KBM-7 (cell line): ENCODE measurements at places on chromosomes 3 and 15.

DNA sequence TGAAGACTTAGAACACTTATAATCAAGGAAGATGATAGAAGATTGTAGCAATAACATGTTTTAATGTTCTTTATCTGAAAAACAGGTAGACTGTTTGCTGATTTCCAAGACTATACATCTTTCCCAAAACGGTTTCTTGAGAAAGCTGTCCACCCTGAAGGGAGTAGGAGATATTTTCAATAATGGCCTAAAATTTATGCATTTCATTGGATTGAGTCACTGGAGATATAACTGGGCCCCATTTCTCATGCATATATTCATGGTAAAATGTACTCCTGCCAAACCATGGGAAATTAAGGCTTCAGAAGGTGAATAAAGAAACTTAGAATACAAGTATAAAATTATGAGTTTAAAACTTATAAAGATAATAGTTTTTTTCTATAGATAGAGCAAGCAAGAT lies 143.9 kb downstream of the LSAMP start:
- no peak for DNase-seq

GRCh38 chr3:115072265-115073021 lies 74.6 kb downstream of the ZBTB20 start:
- no peak for DNase-seq

- DNase-seq = no peak
Observed at GRCh38 chr15:89551550-89551949, 23.7 kb upstream of the TICRR start.

- DNase-seq = no peak
Observed at GRCh38 chr3:129369711-129370110, 58.7 kb downstream of the EFCAB12 start.

- DNase-seq = no peak
Observed at GRCh38 chr15:100083572-100083971, 258.2 kb downstream of the ADAMTS17 start.

DNA sequence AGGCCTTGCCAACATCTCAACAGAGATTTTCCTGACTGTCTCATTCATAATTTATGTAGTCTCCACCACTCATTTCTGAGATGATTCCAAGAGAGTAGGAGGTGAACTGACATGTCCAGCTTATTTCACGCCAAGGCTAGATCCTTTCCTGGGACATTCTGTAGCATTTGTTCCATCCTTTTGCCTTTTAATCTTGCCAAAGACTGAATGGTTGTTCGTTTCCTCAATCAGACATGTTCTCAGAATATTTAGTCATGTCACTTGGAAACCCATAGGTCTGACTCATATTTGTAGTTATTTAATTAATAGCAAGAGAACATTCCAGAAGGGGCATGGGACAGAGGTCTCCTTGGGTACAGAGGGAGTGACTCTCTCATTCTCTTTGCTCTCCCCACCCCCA lies 80.9 kb downstream of the DHX36 start:
- no peak for DNase-seq

- DNase-seq = no peak
Observed at GRCh38 chr3:156637480-156638022, 36.8 kb upstream of the TIPARP start.

DNA sequence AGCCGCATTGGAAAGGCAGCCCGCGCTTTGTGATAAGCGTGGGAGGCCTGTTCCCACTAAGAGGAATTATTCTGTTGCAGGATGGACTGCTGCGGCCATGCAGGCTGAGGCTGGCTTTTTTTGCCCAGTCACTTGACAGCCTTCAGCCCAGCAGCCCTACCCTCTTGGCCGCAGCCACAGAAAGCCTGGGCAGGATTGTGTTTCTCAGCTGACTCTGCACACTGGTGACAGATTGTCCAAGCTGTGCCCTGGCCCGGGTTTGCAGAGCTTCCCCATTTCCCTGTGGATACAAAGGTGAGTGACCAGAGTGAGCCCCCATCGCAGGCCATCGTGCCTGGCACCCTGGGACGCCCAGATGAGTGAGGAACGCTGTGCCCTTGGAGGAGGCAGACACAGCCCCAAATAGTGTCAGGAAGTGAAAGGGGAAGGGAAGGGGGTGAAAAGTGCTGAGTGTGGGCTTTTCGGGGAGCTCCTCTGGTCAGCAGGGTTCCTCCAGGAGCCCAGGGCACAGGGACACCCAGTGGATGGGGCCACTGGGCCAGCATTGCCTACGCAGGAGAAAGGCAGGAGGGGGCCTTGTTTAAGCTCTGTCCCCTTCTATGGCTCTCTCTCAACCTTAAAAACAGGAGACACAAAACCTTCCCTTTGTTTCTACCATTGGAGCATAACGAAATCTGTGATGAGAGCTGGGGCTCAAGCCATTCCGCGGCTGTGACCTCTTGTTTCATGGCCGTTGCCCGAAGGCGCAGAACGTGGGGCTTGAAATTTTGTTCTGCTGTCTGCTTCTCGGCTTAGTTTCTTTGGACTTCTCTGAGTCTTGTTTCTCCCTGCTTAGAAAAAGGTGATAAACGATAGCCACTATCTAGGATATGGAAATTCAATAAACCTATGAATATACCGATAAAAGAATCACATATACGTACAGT lies 91.5 kb upstream of the MEF2A start:
- DNase-seq = no peak

DNA sequence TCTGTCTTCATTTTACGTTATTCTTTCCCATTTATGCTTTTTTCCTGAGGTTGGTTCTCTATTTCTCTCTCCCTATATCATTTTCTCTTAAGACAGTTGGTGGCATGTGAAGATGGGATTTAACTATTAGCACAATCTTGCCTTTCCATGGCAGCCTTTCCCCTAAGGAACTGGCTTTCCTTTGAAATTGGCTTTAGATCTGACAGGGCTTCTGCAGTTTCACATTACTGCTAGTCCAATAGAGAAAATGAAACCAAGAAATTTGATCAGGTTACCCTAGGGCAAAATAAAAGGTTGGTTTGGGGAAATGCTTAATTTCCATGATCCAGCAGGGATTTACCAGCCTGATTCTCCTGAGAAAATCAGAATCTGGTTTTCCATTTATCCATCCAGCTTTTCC lies 22.7 kb upstream of the CHL1 start:
- DNase-seq = no peak

GRCh38 chr3:186024210-186024609 lies 84.7 kb downstream of the ETV5 start:
- DNase-seq = no peak

- no peak for DNase-seq
Observed at GRCh38 chr3:179970746-179971145, 66.0 kb downstream of the PEX5L start.

DNA sequence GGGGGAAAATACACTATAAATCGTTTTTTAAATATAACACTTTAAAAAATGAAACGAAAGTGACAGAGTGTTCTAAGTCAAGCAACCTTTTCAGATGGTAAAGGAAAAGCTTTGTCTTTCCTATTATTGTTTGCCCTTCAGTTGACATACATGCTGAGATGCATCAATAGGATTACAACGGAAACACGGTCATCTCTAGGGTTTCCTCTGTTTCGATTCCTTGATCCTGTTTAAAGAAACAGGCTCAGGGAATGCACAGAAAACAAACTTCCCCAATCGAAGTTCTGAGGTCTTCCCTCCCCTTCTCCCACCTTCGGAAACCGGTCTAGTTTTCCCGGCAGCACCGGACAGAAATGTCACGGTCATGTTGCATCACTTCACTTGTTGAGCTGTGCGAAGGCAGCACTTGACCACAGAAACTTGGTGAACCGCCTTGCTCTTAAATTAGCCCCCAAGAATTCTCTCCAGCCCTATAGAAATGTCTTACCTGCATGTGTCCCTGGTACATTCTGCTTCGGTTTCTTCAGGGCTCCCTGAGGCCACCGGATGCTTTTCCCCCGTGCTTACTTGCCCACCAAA lies 556 bp downstream of the PEX5L start:
- DNase-seq = no peak

- DNase-seq = peak; percentile 29
Observed at GRCh38 chr3:39104961-39105686, 2.3 kb downstream of the GORASP1 start.

- no peak for DNase-seq
Observed at GRCh38 chr15:59296181-59296617, 76.5 kb downstream of the MYO1E start.

GRCh38 chr3:65173841-65174240 lies 486.0 kb upstream of the ADAMTS9 start:
- no peak for DNase-seq

GRCh38 chr15:94383041-94383440 lies 151.7 kb downstream of the MCTP2 start:
- no peak for DNase-seq

- DNase-seq = no peak
Observed at GRCh38 chr3:87969620-87970019, 89.2 kb downstream of the CGGBP1 start.

- no peak for DNase-seq
Observed at GRCh38 chr3:133548090-133548489, 25.4 kb upstream of the CDV3 start.

- no peak for DNase-seq
Observed at GRCh38 chr3:153233986-153234385, 72.0 kb downstream of the RAP2B start.

DNA sequence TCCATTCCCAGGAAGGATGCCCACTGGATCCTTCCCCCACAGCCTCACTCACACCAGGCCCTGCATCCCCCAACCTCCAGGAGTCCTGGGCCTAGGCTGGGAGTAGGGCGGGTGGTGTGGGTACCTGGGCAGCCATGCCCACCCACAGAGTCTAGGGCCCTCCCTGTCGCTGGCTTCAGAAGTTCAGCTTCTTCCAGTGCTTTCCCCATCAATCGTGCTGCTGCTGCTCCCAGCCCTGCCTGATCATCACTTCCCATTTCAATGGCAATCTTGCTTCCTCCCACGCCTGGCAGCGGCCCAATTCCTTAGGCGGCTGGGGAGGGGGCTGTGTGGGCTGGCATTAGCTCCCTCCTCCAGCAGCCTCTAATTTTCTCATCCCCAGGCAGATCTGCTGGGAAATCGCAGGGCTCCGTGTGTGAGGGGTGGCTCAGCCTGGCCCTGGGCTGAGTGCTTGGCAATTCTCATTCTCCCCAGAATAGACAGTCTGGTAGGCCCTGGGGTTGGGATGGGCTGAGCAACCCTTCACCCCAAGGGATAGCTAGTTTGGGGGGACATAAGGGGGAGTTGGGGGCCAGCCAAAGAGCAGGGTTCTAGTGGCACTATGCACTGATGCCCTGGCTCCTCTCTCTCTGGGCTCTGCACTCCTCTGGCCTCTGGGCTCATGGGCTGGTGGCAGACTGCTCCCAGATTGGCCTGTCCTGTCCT lies 66.4 kb downstream of the SCN5A start:
- peak; percentile 17 for DNase-seq

GRCh38 chr3:99516936-99517335 lies 121.5 kb upstream of the COL8A1 start:
- DNase-seq = no peak

GRCh38 chr3:77320514-77320913 lies 280.6 kb downstream of the ROBO2 start:
- DNase-seq = peak; percentile 31

GRCh38 chr3:171829841-171830517 lies 13.2 kb upstream of the TMEM212 start:
- peak; percentile 60 for DNase-seq

DNA sequence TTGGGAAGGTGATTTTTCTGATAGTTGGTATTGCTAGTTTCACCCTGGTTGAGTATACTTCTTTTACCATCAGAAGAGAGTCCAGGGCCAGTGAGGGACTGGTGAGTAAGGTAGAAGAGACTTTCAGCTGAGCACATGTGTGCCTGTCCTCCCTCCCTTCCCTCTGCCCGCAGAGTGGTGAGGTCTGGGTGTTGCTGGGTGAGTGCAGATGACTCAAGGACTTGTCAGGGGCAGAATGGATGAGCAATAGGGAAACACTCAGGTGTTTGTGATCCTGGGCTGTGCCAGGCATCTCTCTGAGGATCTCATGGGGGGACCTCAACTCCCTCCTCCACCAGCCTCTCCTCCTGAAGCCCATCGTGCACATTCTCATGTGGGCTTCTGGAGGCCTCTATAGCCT lies 76.0 kb upstream of the GSK3B start:
- DNase-seq = no peak

GRCh38 chr3:27532426-27533260 lies 48.5 kb upstream of the SLC4A7 start:
- no peak for DNase-seq

- DNase-seq = no peak
Observed at GRCh38 chr3:24520976-24521419, 26.3 kb upstream of the THRB start.

- DNase-seq = no peak
Observed at GRCh38 chr15:79105141-79105540, 14.6 kb upstream of the RASGRF1 start.

DNA sequence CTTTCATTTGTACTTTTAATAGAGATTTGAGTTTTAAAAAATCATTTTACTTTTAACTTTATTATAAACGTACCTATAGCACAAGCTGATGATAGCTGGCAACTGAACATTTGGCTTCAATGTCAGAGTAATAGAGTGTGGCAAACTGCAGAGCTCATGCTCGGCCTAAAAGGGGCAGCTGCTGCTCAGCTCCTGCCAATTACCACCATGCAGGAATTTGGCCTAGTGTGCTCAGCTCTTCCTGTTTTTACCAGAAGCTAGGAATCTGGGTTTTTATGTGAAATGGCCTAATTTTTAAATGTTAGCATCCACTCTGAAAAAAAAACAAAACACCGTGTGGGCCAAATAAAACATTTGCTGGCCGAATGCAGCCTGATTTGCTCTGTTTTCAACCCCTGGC lies 1.8 kb downstream of the IFT122 start:
- peak; percentile 37 for DNase-seq

DNA sequence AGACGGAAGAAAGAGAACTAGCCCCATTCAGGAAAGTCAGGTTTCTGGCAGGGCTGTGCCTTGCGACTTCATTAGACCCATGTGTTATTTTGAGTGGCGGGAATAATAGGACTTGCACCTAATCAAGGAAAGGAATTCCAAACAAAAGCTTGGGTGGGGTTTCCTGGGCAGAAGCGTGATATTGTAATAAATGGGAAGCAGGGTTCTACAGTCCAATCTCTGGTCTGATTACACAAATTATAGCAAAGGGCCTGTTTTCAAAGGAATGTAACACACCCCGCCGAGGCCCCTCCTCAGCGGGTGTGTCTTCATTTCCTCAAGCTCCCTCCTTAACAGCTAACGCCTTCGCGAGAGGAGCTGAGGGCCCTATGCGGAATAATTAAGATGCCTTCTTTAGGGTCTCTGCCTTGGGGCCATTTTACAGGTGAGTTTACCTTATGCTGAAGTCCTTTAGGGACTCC lies 396.0 kb upstream of the C2CD4B start:
- no peak for DNase-seq

DNA sequence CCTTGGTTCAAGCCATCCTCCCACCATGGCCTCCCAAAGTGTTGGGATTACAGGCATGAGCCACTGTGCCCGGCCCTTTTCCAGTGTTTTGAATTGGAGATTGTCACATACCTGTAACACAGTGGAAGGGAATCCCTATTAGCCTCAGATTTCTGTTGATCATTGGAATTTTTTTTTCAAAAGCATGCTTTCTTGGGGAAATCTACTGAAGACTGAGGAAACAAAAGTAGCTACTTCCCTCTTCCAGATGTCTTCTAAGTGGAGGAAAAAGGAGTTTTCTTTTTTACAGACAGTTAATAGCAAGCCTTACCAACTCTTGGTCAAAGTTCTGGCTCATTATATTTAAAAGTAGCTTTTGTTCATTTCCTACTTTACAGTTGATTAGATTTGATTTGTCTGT lies 33.7 kb downstream of the CHD2 start:
- DNase-seq = no peak
